ENCODE measurements at places on chromosomes 1 and 21.
A peak's percentile ranks its signal among the peaks of the same experiment; 100 is the strongest.

DNA sequence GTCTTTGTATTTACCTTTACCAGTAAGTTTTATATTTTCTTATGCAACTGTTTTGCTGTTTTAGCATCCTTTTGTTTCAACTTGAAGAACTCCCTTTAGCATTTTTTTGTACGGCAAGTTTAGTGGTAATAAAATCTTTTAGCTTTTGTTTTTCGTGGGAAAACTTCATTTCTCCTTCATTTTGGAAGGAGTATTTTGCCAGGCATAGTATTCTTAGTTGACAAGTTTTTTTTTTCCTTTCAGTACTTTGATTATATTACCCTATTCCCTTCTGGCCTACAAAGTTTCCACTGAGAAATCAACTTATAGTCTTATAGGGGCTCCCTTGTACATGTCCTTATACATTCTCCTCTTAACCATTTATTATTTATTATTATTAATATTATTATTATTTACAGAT is 22.6 kb upstream of the SOD1 start:
- no peak for DNase-seq

DNA sequence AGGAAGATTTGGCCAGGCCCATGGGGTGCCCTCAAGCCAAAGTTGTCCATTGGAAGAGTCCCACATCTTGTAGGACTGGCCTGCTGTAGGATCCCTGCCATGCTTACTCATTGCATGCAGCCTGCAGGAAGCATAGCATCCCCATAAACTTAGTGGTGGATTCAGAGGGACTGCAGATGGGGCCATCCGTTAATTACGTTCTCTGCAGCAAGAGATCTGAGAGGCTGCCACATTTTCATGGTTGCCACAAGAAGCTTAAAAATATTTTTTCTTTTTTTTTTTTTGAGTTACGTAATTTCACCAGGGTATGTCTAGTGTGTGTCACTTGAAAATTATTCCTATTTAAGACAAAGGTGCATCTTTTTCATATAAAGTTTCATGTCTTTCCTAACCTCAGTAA is 329.7 kb upstream of the USP24 start:
- no peak for DNase-seq

DNA sequence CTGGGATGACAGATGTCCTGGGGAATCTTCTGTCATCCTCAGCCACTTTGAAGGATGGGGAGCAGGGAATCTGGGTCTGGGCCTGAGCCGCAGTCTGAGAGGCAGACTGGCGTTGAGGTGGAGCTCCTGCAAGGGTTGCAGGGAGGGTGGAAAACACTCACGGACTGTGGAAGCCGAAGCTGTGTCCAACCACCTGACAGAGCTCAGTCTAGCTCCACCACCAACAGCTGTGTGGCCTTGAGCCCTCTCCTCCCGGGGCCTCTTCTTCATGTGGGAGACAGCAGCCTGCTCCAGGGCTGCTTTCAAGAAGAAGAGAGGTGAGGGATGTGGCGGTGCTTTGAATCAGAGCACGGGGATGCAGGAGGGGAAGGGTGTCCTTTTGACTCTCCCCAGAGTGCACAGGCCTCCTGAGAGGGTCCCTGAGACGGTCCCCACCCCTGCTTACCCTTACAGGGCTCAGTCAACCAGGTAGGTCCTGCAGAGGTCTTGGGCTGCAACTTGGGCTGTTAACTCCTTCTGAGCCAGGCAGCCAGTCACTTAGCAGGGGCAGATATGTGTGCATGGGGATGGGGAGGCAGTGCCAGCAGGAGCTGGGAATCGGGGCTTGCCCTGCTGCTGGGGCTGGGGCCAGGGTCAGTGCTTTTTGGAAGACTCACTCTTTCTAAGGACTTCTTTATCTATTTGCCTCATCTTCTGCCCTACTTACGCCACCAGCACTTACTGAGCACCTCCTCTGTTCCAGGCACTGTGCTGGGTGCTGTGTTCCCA is 216.3 kb downstream of the PTPRU start:
- no peak for DNase-seq

GRCh38 chr1:92004129-92004528 is 25.7 kb upstream of the EPHX4 start:
- no peak for DNase-seq

DNA sequence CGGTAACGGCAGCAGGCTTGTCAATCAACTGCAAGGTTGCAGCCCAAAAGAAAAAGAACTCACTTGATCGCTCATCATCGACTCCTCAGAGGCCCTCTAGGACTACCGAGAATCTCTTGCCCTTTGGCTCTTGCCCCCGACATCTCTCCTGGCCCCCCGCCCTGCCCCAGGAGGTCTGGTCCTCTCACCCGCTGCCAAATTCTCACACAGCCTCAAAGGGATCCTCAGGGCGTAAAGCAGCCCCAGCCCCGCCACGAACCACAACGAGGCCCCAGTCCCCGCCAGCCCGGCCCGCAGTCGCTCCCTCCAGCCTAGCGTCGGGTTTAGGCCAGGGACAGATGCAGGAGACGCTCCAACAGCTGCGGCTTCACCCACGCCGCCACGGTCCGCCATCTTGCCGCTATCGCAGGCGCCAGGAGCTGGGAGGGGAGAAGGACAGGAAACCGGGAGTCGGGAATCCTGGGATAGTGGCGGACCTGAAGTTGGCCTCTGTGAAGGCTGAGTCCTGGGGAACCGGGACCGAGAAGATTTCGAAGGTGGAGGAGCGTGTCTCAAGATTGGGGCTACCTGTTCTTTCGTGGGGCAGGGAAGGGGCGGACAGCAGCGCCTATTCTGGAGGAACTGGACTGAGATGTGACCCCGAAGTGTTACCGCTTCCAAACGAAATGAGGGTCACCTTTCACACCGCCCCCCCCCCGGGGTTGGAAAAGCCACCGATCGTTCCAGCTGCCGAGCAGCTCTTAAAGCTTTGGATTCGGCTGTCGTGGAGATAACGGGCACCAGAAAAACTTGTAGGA is at the start of gene ST7L:
TSS of gene ST7L (minus strand) at position 421 of the 797 bp plus-strand sequence. CDS start at position 393, 28 bp downstream.
- DNase-seq, result peak; percentile 58

- peak; percentile 41 for DNase-seq
These were observed at the start of gene TRAF5 for GRCh38 chr1:211326528-211327345. TRAF5 (plus strand) TSS chr1:211326833; CDS start chr1:211353240, 26,407 bp downstream.

DNA sequence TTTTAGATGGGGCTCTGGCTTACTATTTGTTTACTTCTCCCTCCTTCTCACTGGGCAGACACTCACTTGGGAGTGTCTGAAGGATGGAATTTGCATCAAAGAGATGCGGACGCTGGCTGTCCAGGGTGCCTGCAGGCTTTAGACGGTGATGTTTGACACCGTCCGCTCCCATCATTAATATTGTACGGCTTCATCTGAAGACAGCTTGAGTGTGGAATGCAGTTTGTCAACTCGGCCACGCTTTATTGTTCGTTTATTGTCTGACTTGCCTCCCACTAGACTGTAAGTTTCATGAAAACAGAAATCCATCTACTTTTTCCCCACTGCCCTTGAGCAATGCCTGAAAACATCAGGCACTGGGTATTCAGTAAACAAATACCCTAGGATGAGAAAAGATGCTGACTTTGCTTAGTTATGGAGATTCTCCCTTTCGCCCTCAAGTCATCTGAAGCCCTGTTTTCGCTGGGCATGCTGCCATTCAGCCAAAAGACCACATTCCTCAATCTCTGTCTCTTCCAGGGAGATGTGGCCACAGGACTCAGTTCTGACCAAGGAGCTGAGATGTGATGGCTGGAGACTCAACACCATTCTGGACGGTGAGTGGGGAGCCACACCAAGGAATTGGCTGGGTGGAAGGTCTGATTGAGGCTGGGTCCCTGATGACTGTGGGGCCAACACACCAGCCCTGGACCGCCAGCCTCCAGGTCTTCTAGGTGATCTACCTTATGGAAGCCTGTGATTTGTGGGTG is 87.6 kb downstream of the BCAR3 start:
- no peak for DNase-seq

GRCh38 chr21:28936036-28936435 is 56.6 kb downstream of the LTN1 start:
- no peak for DNase-seq

DNA sequence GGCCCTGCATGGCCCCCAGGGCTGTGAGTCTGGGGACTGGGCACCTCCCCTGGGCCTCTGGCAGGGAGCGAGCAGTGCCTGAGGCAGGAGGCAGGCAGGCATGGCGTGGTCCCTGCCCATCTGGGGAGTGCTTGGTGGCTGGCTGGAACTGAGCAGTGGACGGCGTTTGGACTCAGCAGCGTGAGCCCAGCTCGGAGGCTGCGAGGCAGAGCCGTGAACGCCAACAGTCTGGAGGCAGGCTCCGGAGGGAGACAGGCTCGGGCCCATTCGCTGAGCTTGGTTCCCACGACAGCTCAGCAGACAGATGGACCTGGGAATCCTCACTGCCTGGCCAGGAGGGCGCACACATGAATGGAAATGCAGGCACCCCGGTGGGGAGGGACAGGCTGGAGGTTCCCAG is 160.7 kb upstream of the POU3F1 start:
- DNase-seq, result no peak

Data from astrocyte (in vitro differentiated cells and primary cell).